Panc1 (cell line): ENCODE measurements at places on chromosomes 6 and 20.

GRCh38 chr20:22728146-22728745, 143.9 kb upstream of the FOXA2 start:
- DNase-seq, result no peak

- no peak for DNase-seq
Measured at GRCh38 chr20:58448958-58449357, 59.9 kb downstream of the VAPB start.

GRCh38 chr6:91782802-91783201, 1195.9 kb upstream of the MAP3K7 start:
- DNase-seq, result no peak

- no peak for DNase-seq
Measured at GRCh38 chr6:37625591-37626374, 71.9 kb downstream of the MDGA1 start.

- no peak for DNase-seq
Measured at GRCh38 chr6:158262755-158263154, 49.5 kb upstream of the TULP4 start.

DNA sequence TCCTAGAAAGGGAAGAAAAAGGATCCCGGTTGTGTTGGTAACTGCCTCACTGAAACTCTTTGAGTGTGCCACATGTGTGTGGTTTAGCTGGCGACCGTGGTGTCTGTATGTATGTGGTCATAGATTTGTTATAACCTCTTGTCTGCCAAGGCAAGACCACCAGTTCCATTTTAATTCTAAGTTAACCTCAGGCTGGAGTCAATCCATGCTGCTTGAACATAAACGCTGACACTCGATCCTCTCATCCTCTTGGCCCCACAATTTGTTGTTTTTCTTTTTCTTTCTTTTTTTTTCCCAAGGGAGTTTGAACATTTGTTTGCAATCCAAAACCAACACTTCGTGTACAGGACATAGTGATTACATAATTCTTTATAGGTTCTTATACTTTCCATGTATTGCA, 318.9 kb upstream of the JAG1 start:
- DNase-seq, result no peak

- no peak for DNase-seq
Measured at GRCh38 chr6:74609871-74610270, 596.0 kb downstream of the COL12A1 start.

- DNase-seq, result no peak
Measured at GRCh38 chr6:46882645-46883044, 39.1 kb downstream of the ADGRF5 start.
